ENCODE measurements at places on chromosomes 2 and 18. TPM values are rescaled to one million over a fixed set of nuclear protein-coding genes. Genes with fewer than 3 reads are reported as not detected.

Gene G6PC2
- 0.08 TPM for polyA plus RNA-seq

GRCh38 chr2:75609937-75610508, 36.6 kb upstream of the MRPL19 start:
- no peak for DNase-seq
- no peaks in the 10 kb centered on the region for H3K36me3 ChIP-seq
- H3K27ac ChIP-seq: no peak overlapping the region
- H3K4me3 ChIP-seq: no peak overlapping the region
- no peaks in the 10 kb centered on the region for H3K4me1 ChIP-seq

- H3K36me3 ChIP-seq: peaks cover 2% of the 10 kb centered on the region
- no peak for DNase-seq
- no peaks in the 10 kb centered on the region for H3K27me3 ChIP-seq
- no peak overlapping the region for H3K27ac ChIP-seq
Measured at GRCh38 chr2:127090281-127091120, 16.5 kb downstream of the BIN1 start.

Gene DES
- polyA plus RNA-seq: 108 TPM

DNA sequence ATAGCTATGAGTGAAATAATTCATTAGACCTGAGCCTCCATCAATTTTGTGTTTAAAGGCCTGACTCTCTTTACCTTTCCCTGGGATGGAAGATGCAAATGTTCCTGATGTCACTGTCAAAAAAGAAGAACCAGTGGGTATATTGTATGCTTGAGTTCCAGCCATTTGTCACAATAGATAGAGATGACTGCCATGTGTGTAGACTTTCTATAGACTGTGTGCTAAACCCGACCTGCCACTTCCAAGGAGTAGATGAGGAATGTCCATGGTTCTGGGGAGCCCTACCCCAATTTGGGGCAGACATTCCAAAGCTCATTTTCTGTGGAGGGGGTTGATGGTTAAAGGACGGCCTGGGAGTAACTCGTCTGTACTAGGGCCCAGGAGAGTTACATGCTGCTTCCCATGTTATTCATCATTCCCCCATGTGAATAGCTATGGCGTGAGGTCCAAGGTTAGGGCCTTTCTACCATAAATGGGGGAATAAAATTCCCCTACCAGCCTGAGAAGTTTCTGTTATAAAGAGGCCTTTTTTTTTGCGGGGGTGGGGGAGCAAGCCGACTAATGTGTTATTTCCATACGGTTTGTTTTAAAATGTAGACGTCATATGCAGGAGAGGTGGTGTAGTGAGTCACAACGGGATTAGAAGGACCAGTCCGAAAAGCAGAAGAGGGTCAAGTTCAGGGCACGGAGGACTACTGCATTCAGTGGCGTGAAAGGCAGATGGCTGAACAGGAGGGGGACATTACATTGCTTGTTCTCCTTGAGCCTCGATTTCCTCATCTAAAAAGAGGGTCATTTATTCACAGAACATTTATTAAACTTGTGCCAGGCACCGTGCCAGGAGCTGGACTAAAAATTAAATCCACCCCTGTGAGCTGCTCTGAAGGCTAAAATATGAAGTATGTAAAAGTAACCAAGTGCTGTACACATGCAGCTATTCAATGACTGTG, 24.0 kb downstream of the IL1B start:
- no peak for DNase-seq
- peaks cover 16% of the 10 kb centered on the region for H3K4me1 ChIP-seq
- H3K36me3 ChIP-seq: no peaks in the 10 kb centered on the region
- H3K27me3 ChIP-seq: no peaks in the 10 kb centered on the region

DNA sequence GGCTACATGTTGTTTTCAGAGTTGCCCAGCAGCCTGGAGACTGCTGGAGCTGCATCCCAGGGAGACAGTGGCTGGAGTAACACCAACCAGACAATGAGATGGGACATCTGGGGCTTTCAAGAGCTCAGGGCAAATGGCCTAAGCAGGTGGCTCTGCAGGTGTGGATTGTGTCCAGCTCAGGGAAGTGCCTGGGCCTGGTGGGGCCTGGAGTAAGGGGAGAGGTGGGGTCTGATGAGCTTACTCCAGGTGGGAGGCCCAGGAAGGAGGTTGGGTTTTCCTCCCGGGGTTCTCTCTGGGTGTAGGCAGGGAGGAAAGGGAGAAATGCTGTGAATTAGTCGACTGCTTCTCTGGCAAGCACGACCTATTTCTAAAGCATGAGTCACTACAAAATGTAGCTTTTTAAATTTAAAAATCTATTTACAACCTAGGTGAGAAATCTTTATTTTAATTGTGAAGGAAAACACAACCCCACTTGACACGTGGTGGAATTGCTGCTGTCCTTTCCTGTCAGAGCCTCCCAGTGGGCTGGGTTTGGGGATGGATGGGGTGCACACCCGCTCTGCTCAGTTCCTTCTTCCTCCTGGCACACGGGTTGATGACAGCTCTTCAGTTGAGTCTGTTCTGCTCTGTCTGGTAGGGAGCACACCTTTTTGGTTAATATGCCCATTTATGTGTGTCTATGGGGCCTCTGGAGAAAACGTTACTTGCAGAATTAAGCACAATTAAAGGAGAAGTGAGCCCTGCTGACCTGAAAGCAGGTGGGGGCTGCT, 81.6 kb downstream of the SH3RF3 start:
- no peak overlapping the region for H3K4me3 ChIP-seq
- no peaks in the 10 kb centered on the region for H3K27me3 ChIP-seq
- no peaks in the 10 kb centered on the region for H3K4me1 ChIP-seq

DNA sequence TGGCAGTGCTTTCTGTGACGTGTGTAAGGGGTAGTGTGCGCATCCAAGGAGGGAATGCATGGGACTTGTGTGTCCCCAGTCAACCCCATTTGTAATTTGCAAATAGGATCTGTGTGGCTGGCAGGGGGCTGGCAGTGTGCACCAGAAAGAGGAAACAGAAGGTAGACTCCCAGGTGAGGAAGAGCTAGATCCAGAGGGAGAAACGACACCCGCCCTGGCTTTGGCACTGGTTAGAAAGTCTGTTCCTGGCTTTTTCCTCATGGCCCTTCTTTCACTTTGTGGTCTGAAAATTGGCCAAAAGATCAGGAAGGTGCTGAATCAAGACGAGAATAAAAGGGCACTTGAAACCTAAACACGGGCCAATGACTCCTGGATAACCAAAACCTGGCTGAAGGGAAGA, 33.3 kb downstream of the PRKCE start:
- no peaks in the 10 kb centered on the region for H3K27me3 ChIP-seq
- no peak for DNase-seq
- no peaks in the 10 kb centered on the region for H3K36me3 ChIP-seq

Gene CPO
- 0.07 TPM for polyA plus RNA-seq

GRCh38 chr2:134739236-134739878, 20.6 kb upstream of the TMEM163 start:
- no peaks in the 10 kb centered on the region for H3K4me1 ChIP-seq
- H3K27me3 ChIP-seq: no peaks in the 10 kb centered on the region
- H3K27ac ChIP-seq: no peak overlapping the region
- no peak for DNase-seq

Gene TRIM54
- polyA plus RNA-seq: 0.10 TPM

DNA sequence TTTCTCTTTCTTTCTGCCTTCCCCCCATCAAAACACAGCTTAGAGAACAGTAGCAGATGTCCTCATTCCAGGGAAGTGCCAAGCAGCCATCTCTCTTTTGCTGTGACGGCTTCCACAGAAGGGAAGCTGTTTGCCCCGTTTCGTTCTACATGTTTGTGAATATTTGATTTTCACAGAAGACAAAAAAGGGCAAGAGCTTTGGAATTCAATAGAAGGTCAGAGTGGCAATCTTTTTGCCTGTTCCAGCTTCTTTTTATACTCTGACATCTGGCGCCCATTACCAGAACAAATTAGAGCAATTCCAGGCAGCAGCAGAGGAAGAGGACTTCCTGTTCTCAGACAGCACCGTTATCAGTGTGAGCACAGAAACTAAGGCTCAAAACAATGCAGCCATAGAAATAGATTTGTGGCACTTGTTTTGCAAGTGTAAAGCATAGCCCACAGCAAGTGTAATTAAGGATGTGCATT, 79.0 kb upstream of the CDH19 start:
- no peak for DNase-seq
- no peak overlapping the region for H3K27ac ChIP-seq
- no peak overlapping the region for H3K4me3 ChIP-seq

DNA sequence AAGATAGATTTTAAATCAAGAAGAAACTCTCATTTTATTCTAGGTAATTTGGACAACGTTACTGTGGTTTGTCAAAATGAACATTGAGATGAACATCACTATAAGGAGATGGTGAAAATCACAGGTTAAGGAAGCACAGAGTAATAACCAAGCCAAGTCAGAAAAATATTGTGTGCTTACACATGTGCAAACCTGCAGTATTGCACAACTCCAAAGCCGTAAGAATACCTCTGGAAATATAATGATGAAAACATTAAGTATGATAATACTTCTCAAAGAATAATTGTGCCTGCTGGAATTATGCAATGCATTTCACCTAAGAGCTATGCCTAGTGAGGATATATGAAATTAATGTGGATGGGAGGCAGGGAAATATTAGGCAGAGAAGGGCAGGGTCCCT, 21.1 kb upstream of the GALNT5 start:
- H3K36me3 ChIP-seq: no peaks in the 10 kb centered on the region
- H3K4me1 ChIP-seq: no peaks in the 10 kb centered on the region
- no peak for DNase-seq
- no peaks in the 10 kb centered on the region for H3K27me3 ChIP-seq
- no peak overlapping the region for H3K27ac ChIP-seq

- peaks cover 2% of the 10 kb centered on the region for H3K36me3 ChIP-seq
- no peak for DNase-seq
- H3K4me3 ChIP-seq: no peak overlapping the region
- no peak overlapping the region for H3K27ac ChIP-seq
Measured at GRCh38 chr2:15331787-15332186, 229.3 kb downstream of the NBAS start.

Gene EGR4
- not detected for polyA plus RNA-seq

DNA sequence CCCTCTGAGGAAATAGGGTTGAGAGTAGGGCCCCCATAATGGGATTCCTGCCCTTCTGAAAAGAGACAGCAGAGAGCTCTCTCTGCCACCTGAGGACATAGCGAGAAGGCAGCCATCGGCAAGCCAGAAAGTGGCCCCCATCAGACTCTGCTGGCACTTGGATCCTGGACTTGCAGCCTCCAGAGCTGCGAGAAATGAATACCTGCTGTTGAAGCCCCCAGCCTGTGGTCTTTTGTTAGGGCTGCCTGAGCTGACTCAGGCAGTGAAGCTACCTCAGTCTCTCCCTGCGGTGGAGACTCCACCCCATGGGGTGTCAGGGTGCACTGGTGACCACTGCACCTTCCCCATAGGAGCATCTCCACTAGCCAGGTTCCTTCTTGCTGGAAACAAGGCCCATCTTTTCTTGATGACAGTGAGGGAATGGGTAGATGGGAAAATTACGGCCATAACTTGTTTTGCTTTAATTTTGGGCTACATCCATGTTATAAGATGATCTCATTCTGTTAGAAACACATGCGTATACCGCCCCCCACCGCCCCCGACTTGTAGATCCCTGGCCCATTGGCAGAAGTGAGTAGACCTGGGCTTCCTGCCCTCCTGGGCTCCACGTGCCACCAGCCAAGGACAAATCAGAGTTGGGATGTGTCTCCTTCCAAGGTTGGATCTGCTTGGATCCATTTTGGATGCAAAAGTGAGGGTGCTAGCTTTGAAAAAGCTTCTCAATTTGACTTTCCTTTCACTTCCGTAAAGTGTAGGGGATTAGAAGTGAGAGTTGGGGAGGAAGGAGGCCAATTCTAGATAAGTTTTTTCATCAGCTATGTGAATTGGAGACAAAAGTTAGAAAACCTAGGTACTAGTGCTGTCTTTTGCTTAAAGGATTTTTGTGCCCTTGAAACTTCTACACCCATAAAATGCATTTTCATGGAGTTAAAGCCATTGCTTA, 42.9 kb downstream of the NCK2 start:
- no peak for DNase-seq
- H3K27me3 ChIP-seq: no peaks in the 10 kb centered on the region
- H3K4me1 ChIP-seq: peaks cover 38% of the 10 kb centered on the region
- H3K4me3 ChIP-seq: no peak overlapping the region
- no peak overlapping the region for H3K27ac ChIP-seq

- no peak for DNase-seq
- H3K4me3 ChIP-seq: peak overlapping the region; percentile 35
- H3K36me3 ChIP-seq: no peaks in the 10 kb centered on the region
- H3K27ac ChIP-seq: peak overlapping the region; percentile 79
Measured at GRCh38 chr2:40488927-40489677, 37.2 kb upstream of the SLC8A1 start.

- H3K27ac ChIP-seq: no peak overlapping the region
- no peaks in the 10 kb centered on the region for H3K27me3 ChIP-seq
- no peak overlapping the region for H3K4me3 ChIP-seq
- H3K36me3 ChIP-seq: no peaks in the 10 kb centered on the region
Measured at GRCh38 chr2:168603439-168603961, 147.4 kb downstream of the CERS6 start.

DNA sequence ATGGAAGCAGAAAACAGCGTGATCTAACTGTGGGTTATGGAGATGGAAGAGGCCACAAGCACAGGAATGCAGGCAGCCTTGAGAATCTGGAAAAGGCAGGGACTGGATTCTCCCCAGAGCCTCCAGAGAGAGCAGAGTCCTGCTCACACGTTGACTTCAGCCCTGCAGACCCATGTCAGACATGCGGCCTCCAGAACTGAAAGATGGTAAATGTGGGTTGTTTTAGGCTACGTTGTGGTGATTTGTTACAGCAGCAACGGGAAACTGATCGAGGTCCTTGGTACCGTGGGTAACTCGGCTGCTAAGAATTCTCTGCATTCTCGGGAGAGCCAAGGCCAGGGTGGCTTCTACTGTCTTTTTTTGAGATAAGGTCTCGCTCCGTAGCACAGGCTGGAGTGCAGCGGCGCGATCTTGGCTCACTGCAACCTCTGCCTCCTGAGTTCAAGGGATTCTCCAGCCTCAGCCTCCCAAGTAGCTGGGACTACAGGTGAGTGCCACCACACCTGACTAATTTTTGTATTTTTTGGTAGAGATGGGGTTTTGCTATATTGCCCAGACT, 97.1 kb downstream of the ACKR3 start:
- H3K4me1 ChIP-seq: peaks cover 23% of the 10 kb centered on the region
- H3K27me3 ChIP-seq: no peaks in the 10 kb centered on the region
- H3K27ac ChIP-seq: no peak overlapping the region

Gene CYP27A1
- polyA plus RNA-seq: 65.3 TPM

- H3K36me3 ChIP-seq: no peaks in the 10 kb centered on the region
- H3K4me3 ChIP-seq: no peak overlapping the region
- DNase-seq: peak; percentile 7
- peaks cover 10% of the 10 kb centered on the region for H3K27me3 ChIP-seq
- peaks cover 8% of the 10 kb centered on the region for H3K4me1 ChIP-seq
Measured at GRCh38 chr2:73285159-73285739, 971 bp upstream of the FBXO41 start.

GRCh38 chr2:110783196-110783873, 51.0 kb downstream of the ACOXL start:
- H3K4me3 ChIP-seq: no peak overlapping the region
- H3K36me3 ChIP-seq: peaks cover 1% of the 10 kb centered on the region
- H3K4me1 ChIP-seq: no peaks in the 10 kb centered on the region
- no peak for DNase-seq
- no peaks in the 10 kb centered on the region for H3K27me3 ChIP-seq

Gene NYAP2
- polyA plus RNA-seq: 0.21 TPM

- H3K27me3 ChIP-seq: no peaks in the 10 kb centered on the region
- H3K4me3 ChIP-seq: no peak overlapping the region
- peaks cover 3% of the 10 kb centered on the region for H3K4me1 ChIP-seq
- no peak overlapping the region for H3K27ac ChIP-seq
Measured at GRCh38 chr18:79489899-79490625, 94.3 kb downstream of the NFATC1 start.

- H3K27me3 ChIP-seq: no peaks in the 10 kb centered on the region
- DNase-seq: no peak
- H3K4me1 ChIP-seq: peaks cover 49% of the 10 kb centered on the region
- no peak overlapping the region for H3K4me3 ChIP-seq
- no peaks in the 10 kb centered on the region for H3K36me3 ChIP-seq
Measured at GRCh38 chr2:239250216-239251081, 150.4 kb downstream of the HDAC4 start.

Gene PTPN18
- 67.0 TPM for polyA plus RNA-seq

Gene FAM237A
- polyA plus RNA-seq: not detected
